NCI-H1048 (cell line): ENCODE measurements at places on chromosomes 16 and 17.

- DNase-seq = no peak
These were observed 13.7 kb downstream of the KANSL1 start for GRCh38 chr17:46179375-46179999.

DNA sequence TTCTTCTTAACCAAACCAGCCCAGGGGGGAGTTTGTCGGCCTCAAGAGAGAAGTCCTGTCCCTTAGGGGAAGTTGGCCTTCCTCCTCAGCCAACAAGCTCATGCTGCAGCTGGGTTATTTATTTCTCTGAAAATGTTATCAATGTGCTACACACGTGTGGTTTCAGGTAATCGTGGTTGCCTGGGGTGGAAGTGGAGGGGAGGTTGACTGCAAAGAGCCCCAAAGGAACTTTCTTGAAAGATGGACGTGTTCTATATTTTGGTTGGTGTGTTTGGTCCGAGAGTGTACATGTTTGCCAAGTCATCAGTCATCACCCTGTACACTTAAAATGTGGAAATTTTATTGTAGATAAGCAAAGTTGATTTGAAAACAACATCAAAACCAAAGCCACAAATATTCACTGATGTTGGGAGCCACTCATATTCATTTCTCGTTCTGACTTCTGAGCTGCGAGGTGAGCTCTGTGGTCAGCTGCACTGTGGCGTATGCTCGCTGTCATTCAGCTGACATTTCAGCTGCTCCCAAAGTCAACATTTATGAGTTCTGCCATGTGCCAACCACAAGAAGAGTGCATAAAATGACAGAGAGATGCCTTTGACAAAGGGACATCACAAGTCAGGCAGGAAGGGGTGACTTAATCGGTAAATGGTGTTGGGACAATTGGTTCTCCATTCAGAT, 26.5 kb upstream of the ADGRG1 start:
- no peak for DNase-seq

GRCh38 chr16:78720416-78720815, 621.0 kb downstream of the WWOX start:
- no peak for DNase-seq

DNA sequence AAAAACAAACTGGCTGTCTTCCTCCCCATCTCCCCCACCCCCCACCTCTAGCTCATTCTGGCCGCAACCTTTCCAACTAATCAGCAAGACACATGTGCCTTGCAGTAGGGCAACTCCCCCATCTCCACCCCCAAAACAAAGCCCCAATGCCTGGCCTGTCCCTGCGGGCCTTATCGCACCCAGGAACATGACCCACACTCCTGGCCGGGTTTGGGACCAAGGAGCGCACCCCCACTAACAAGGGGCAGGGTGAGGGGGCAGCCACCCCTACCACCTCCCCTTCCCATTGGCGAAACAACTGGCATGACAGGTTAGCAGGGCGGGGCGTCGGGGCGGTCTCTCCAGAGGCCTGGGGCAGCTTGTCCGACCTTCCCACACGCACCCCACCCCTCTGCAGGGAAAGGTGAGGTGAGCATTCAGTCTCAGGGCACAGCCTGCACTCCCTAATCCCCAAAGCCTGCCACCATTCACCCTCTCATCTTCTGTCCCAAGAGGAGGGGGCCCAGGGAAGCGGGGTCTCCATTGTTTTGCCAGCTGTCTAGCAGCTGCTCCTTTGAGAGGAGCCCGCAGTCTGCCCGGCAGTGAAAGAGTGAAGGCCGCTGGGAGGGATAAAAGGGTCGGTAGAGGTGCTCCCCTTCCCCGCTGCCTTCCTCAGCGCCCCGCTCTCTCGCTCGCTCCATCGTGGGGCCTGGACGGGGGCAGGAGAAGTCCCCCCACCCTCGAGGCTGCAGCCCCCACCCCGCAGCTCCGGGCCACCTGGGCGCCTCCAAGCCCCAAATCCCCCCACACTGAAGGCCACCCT, 765 bp downstream of the MYO18A start:
- DNase-seq = no peak

GRCh38 chr17:82440991-82441627, 9.4 kb downstream of the CYBC1 start:
- DNase-seq = no peak

DNA sequence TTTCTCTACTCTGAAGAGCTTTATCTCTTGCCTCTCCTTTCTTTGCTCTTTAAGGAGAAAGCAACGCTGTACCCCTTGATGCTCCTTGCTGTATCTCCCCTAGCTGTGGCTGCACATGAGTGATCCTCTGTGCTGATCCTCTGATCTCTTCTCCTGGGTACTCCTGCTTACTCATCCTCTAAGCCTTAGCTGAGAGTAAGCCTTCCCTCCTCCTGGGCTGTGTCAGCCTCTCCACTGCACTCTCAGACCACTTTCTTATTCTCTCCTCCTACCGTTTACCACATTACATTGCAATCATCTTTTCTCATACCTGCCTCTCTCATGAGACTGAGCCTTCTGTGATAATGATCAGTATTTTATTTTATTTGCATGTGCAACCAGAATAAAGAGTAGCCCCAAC, 25.1 kb downstream of the SOX9 start:
- DNase-seq = no peak

- DNase-seq = no peak
These were observed at the start of gene OR3A2 for GRCh38 chr17:3385869-3386816. Gene OR3A2, minus strand, starts transcription at chr17:3386308.

DNA sequence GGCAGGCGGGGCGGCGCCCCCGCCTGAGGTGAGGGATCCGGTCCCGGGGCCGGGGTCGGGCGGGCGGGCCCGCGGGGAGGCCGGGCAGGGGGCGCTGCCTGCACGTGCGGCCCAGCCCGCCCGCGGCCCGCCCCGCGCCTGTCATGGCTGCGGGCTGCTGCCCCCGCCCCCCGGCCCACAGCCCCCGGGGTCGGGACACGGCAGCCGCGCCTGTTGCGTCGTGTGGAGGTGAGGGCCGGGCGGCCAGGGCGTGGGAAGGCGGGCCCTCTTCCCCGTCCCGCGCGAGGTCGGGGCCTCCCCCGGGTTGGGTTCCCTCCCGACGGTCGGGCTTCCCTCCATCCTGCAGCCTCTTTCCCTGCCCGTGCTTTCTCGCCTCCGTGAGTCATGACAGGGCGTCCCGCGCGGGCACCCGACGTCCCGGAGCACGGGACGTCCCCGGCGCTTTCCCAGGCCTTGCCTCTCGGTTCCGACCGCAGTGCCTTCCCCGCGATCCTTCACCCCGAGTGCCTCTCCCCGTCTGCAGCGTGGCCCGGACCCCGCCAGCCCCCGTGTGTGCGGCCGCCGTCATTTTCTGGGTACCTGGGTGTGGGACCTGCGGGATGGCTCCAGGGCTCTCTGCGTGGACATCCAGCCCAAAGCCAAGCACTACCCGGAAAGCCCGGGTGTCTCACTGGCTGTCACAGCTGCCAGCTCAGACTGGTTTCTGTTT, 76.7 kb downstream of the CHD9 start:
- no peak for DNase-seq
